ENCODE measurements at places on chromosomes 1 and 21.

DNA sequence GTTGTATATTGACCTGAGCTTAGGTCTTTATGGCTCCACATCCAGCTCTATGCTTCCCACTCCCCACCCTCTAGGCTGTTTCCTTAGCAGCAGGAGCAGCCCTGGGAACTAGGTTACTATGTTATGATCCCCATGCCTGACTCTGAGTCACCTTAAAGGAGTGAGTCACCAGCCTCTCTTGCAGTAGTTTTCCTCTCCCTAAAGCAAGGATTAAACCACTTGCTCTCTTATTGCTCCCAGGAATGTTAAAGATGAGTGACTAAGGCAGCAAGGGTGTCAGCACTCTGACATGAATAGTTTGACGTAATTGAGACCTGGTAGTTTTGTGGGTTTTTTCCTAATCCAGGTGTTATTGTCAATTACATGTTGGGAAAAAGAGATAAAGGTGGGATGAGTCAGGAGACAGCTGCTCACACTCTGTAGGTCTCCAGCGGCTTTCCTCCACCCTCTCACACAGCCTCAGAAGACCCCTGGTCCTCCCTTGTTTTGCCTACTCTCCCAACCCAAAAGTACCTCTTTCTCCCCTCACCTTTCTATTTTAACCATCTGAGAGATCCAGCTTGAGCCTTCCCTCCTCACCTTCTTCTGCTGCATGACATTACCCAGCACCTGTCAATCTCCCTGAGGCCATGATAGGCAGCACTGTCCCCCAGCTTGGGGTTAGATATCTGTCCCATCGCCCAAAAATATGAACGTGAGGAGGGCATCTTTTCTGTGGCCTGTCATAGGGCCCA, 369.1 kb upstream of the VAMP3 start:
- no peak for DNase-seq

DNA sequence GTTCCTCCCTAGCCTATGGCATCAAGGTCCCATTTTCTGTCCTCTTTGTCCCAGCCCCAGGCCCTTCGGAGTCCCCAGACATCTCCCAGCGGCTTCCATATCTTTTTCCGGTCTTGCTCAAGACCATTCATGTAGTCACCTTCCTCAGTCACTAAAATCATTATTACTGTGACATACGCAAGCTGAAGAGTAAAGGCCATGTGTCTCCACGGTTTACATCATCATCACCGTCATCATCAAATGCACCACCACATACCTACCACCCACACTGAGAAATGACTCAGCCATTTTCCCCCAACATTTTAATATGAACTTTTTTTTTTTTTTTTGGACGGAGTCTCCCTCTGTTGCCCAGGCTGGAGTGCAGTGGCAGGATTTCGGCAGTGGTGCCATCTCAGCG, 43.4 kb downstream of the FHAD1 start:
- no peak for DNase-seq

DNA sequence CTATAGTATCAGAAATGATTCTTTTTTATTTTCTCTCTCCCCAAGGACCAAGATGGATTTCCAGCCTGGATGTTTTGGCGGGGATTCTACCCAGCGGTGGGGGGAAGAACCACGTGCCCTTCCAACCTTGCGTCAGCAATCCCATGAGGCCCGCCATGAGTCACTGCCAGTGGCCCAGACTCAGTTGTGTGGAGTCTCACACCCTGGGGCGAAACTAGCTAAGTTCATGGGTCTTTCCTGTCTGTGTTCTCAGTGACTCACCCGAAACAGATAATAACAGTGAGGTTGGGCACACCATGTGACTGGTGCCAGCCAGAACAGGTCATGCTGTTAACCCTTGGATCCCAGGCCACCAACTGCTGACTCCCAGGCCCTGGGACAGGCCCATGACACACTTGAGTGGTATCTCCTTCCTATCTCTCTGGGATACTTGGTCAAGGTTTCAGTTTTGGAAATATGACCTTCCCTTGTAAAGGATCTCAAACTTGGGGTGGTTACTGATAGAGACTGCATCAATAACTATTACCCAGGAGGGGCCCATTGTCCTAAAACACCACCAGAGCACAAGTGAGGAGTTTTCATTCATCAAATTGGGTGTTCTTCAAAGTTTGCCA, 98.0 kb upstream of the DUSP10 start:
- no peak for DNase-seq

GRCh38 chr1:50851034-50851433, 109.0 kb downstream of the FAF1 start:
- DNase-seq: no peak

GRCh38 chr1:19485362-19486187, at the start of gene CAPZB:
Gene CAPZB, minus strand, starts transcription at chr1:19485539. Its CDS starts 101 bp downstream, at chr1:19485438.
- peak; percentile 94 for DNase-seq
